ENCODE measurements at places on chromosomes 2 and 18.

- no peak for DNase-seq
These were observed 77.6 kb downstream of the ASB1 start for GRCh38 chr2:238504181-238504931.

DNA sequence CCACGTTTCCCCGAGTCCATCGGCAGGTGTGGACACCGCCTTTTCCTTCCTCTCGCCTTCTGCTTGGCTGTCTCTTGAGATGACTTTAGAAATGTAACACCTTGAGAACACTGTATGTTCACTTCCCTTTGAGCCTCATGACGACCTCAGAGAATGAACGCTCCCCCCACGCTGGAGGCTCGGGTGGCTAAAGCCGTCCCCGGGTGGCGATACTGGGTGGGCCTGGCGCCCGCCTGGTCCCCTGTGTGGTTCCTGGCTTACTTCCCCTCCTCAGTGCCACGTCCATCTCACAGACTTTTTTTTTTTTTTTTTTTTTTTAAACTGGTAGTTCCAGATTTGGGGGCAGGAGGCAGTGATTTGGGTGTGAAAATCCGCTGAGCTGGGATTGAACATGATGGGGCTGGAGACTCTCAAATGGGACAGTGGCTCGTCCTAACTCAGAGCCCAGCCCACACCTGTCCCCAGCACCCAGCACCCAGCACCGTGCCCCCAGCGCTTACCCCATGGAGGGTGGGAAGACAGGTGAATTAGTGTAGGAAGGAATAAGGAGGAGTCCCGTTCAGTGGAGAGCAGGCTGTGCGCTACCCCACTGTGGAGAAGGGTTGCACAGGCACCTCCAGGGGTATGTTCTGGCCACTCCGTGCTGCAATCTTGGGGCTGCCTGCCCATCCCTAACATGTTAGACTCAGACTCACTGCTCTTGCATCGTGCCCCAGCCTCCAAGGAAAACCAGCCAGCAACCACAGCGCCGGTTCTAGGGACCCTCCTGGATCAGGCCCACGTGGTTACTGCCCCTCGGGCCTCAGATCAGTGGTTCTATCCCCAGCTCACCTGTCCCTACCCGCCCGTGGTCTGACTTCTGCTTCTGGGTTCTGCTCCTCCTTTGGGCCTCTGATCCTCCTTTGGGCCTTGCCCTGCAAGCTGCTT lies 174.0 kb downstream of the ASB1 start:
- no peak for DNase-seq

DNA sequence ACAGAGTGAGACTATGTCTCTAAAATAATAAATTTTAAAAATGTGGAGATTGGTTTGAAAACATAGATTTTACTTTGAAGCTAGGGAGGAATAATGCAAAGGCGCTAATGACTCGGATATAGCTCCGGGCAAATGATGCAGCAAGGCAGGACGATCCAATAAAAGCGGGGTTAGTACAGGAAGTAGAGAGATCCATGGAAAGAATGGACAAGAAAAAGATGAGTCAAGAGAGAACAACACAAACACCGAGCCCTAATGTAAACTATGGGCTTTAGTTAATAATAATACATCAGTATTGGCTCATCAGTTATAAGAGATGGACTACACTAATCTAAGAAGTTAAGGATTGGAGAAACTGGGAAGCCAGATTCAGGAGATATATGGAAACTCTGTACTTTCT lies 74.5 kb downstream of the QPCT start:
- no peak for DNase-seq

DNA sequence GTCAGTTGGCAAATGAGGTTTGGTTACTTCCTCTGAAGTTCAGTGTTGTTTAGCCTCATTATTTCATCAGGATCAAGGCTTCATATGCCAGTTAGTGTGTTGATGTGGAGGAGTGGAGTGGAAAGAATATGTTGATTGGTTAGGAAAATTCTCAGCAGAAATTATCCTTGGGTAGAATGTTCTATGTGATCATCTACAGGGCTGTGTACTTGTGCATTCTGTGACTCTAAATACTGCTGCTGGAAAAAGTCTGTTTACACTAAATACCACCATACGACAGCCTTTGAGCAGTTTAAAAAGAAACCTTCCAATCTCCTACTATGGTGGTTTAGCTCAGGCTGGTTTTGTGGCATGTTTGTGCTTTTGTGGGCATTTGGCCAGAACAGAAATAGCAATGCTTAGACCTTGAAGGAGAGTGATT lies 25.8 kb downstream of the CAB39 start:
- DNase-seq: no peak

DNA sequence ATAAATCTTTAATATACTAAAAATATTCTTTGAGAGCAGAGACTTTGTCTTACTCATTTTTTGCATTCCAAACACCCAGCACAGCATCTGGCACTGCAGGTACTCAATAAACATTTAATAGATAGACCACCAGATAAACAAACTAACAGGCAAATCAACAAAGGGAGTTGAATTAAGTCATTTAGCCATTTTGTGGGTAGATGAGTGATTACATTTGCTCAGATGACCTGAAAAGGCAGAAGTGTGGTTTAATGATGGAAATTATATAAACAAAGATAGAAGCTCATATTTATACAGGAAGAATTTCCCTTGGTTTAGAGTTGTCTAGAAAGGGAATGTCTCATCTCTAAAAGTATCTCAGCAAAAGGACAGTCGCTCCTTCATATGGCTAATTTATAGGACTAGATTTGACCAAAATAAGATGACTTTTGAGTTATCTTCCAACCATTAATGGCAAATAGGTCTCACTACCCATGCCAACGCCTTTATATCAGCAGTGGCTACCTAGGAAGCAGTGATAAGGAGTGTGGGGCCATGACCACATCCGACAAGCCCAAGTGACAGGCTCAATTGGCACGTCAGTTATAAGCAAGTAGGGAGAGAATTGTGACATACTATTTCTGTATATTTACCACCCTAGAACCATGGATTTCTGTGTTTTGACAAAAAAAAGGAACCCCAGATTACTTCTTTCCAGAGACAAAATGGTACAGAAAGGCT lies 173.5 kb downstream of the ATAD2B start:
- no peak for DNase-seq
